Muscle of leg (tissue), 16 donors: ENCODE measurements at places on chromosomes 2 and 18. TPM values are rescaled to one million over a fixed set of nuclear protein-coding genes. Genes with fewer than 3 reads are reported as not detected.

MAP2 gene
- 5.4 TPM for polyA plus RNA-seq

DNA sequence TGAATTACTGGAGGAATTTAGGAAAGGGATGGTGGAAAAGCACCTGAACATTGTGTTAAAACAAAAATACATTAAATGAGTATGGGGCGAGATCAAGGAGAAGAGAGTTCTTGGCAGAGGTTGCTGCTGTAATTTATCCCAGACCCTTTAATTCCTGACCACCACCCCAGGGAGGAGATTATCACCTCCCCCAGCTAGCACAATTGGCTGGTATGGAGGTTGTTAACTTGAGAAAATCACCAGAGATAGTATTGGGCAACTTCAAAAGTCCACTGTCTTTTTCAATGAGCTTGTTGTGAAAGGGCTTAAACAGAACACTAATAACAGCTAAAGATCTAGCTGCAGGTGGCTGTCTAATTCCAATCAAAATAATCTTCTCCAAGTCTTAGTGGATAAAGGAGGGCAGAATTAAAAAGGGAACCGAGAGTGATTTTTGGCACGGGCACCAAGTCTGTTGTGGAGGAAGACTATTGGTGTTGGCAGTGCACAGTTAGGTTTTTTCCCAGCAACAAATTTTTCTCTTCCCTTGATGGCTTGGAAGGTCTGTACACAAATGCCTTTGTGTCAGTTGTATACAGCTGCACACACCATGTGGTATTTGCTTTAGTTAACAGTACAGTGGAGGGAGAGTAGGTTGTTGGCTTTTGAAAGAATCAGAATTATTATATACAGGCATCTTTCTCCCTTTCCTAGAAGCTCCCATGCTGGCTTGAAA is 289.5 kb downstream of the SLC4A3 start:
- peak; percentile 31 for DNase-seq

HOXD10 gene
- not detected for polyA plus RNA-seq

- DNase-seq: peak; percentile 32
Measured at GRCh38 chr2:18703555-18703954, 114.2 kb upstream of the NT5C1B start.

- DNase-seq: no peak
Measured at GRCh38 chr2:20333738-20334137, 16.9 kb downstream of the PUM2 start.

DNA sequence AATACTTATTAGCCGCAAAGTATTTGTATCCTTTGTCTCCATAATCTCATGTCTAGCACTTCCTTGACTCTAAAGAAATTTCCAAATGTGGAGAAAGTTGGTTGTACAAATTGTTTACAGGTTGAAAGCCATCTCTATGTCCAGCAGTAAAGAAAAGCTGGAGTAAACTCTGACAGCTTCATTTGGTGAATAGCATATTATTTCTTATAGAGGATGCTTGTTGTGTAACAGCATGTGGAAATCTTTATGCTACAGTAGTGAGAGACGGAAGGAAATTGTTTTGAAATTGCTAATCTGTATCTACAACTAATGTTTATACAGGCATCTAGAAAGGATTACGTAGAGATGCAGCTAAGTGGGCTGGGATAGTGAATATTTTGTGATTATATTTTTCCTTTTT is 78.5 kb downstream of the UGGT1 start:
- DNase-seq: no peak

GRCh38 chr2:64846177-64846576 is 143.0 kb upstream of the SLC1A4 start:
- peak; percentile 32 for DNase-seq

GRCh38 chr2:137118140-137118539 is 352.8 kb downstream of the THSD7B start:
- DNase-seq: no peak

DNA sequence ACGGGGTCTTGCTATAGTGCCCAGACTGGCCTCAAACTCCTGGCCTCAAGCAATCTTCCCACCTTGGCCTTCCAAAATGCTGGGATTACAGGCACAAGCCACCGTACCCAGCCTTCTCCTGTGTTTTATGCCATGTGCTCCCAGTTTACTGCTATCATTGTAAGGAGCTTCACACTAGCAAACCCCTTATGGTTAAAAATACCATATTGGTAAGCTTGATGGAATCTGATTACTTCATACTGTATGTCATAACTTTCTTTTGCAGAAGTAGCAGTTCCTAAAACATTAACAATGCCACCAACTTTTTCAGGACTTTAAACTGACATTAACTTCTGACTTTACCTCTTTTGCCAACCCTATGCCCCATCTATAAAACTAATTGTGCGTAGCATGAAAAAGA is 36.2 kb downstream of the HAT1 start:
- DNase-seq: peak; percentile 21

GRCh38 chr2:233288663-233289062 is 19.0 kb upstream of the SAG start:
- no peak for DNase-seq

GRCh38 chr2:187459256-187459655 is 11.2 kb upstream of the CALCRL start:
- DNase-seq: peak; percentile 91

GRCh38 chr2:49108851-49109250 is 45.5 kb downstream of the FSHR start:
- no peak for DNase-seq

SLC11A1 gene
- 1.3 TPM for polyA plus RNA-seq

- DNase-seq: no peak
Measured at GRCh38 chr2:63099032-63099431, 48.4 kb downstream of the OTX1 start.

GRCh38 chr18:62525608-62526007 is 2.8 kb downstream of the ZCCHC2 start:
- DNase-seq: no peak

- DNase-seq: no peak
Measured at GRCh38 chr18:34959211-34959829, 81.9 kb upstream of the MAPRE2 start.

DNA sequence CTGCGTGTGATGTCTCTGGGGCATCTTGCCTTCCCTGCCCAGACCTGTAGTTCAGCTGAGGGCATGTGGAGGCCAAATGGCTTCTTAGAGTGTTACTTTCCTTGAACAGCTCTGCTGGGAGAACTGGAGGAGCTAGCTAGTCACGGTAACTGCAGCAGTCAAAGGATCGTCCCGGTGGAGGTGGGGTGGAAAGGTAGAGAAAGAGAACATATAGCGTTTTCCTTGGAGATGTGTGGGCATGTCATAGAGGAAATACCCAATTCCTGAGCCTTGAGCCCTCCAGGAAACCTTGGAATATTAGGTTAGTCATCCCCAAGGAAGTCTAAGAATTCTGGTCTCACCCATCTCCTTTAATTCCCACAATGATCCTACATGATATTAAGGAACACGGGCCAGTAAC is 33.5 kb upstream of the IL37 start:
- no peak for DNase-seq

LYPD6B gene
- polyA plus RNA-seq: 0.16 TPM

DNA sequence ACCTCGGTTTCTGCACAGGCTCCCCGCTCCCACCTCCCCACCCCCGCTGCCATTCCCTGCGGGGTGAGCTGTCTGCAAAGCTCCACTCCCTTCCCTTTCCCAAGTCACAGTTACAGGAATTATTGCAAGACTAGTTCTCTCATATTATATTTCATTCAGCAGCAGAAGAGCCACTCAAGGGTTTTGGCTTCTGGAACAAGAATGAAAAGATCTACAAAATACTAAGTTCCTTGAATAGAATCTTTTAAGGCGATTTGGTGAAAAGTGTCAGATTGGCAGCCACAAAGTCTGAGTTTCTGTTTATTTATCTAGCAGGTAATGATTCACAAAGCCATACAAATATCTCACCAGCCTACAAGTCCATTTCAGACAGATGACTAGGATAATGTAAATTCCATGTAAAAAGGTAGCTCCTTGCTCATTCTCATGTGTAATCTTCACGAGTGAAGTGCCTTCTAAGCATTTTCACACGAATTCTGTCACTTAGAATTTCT is 221.9 kb upstream of the RBBP8 start:
- peak; percentile 57 for DNase-seq

- DNase-seq: no peak
Measured at GRCh38 chr2:104375206-104375605, 478.7 kb upstream of the POU3F3 start.

DNA sequence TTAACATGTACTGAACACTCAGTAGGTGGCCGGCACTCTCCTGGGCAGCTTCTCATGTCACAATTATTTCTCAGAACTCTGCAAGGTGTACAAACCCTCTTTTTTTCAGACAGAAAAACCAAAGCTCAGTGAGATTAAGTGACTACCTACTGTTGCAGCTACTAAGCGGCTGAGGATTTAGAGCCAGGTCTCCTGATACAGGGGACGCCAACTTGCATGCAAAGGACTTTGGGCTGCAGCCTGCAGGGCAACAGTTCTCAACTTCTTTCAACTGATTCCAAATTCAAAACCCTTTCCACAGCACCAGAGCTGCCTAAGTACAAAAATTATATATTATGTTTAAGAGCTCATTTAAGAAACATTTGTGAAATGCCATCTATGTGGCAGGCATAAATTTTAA is 177.6 kb downstream of the SUCLG1 start:
- DNase-seq: no peak

DNA sequence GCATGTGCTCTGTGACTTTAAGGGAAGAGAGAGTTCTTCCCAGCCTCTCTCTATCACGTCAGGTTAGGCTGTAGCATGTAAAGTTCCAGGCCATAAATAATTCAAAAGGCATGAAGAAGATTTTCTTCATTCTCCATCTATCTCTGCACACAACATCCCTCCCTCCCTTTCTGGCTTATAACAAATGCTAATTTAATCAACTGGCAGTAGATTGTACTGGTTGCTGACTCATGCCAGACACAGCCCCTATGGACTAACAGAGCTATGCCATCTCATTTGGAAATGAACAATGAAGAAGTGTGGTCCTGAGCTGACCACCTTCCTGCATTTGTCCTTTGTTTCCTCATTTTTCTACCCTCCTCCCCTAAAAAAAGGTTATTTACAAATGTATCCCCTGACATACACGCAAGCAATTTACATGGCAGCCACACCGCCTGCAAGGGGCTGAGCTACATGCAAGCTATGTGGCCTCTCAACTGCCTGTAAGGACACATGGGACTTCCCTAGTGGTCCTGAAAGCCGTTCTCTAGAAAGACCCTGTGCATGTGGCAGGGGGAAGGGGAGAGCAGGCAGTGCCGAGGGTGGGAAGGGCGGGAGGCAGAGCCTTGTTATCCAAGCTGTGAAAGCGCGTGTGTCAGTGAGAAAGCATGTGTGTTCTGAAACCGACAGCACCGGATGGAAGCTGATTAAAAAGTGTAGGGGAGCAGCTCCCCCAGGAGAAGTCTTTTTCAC is 90.9 kb upstream of the KLF7 start:
- no peak for DNase-seq

DNA sequence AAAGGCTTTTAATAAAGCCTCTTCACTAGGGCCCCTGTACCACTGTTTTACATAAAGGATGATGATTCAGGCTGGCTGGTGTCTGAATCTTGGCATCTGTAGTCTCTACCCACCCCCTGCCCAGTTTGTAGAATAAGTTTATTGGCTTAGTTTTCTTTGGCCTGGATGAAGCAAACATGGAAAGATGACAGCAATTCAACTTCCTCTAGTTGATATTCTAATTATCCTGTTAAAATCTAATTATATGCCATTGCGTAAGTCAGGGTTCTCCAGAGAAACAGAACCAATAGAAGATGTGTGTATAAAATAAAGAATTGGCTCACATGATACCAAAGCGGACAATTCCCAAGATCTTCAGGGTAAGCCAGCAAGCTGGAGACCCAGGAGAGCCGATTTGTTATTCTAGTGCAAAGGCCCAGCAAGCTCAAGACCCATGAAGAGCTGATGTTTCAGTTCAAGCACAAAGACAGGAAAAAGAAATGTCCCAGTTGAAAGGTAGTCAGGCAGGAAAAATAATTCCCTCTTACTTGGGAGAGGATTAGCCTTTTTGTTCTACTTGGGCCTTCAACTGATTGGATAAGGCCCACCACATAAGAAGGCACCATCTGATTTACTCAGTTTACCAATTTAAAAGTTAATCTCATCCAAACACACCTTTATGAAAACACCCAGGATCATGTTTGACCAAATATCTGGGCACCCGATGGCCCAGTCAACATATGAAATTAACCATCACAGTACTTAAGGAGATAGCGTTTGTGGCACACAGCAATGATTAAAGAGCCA is 82.6 kb upstream of the LYPD1 start:
- DNase-seq: no peak

HADHB gene
- polyA plus RNA-seq: 115 TPM

HOXD1 gene
- 1.6 TPM for polyA plus RNA-seq

GRCh38 chr2:135851858-135852257 is 14.9 kb upstream of the LCT start:
- no peak for DNase-seq

RAB6C gene
- 0.79 TPM for polyA plus RNA-seq

DNA sequence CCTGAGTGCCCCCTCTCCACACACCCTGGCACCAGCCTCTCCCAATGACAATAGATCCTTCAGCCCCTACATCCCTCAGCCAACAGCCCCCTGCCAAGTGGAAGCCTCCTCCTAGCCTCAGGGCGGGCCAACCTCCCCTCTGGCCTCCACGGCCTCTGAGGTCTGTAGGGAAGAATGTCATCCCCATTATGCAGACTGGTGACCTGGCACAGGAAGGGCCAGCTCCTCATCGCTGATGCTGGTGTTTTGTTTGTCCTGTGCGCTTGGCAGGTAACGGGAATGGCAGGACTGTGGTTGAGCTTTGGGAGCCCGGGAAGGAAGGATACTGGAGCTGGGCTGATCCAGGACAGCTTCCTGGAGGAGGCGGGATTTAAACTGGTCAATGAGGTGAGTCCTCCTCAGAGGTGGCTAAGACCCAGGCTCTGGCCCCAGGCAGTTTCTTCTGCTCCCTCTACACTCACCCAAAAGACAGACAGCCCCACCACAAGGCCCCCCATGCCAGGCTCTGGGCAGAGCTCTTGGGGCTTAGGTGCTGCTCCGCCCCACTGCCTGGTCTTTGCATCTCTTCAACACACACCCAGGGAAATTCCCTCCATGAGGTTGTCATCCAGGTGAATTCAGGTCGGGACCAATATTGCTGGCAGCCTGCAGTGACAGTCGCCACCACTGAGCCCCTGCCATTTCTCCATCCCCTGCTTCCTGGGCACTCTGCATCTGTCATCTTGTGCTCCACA is 75.2 kb upstream of the SMAD7 start:
- no peak for DNase-seq

- DNase-seq: peak; percentile 67
Measured at GRCh38 chr18:54740136-54740846, 88.0 kb upstream of the RAB27B start.

- DNase-seq: peak; percentile 97
Measured at GRCh38 chr2:231056453-231057416, at the start of gene PSMD1. Gene PSMD1 (plus strand): TSS chr2:231056867. CDS start chr2:231057026, 159 bp downstream.

CTNNA2 gene
- polyA plus RNA-seq: 1.0 TPM

DNA sequence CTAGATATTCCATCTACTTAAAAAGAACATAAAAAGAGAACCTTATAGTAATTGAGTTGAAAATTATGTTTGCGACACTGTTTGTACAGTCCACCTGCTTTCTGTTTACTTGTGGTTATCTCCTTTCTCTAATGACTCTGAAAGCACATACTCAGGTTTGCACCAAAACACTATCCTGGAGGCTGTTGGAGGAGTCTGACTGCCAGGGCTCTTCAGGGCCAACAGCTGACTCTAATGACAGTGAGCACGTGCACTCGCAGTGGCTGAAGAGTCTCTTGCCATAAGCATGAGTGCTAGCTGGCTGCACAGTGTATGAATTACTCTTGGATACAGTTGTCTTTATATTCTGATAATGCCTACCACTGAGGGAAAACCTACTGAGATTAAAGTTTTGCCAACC is 16.7 kb upstream of the GLS start:
- DNase-seq: peak; percentile 59

- DNase-seq: no peak
Measured at GRCh38 chr2:19846030-19846429, 55.8 kb downstream of the TTC32 start.

- DNase-seq: no peak
Measured at GRCh38 chr2:149472413-149472812, 115.2 kb downstream of the MMADHC start.

- no peak for DNase-seq
Measured at GRCh38 chr18:57243624-57244179, 96.8 kb downstream of the BOD1L2 start.
